Chondrocyte (in vitro differentiated cells): ENCODE measurements at places on chromosomes 5 and 9.

GRCh38 chr5:164356790-164357189 is 851.4 kb downstream of the MAT2B start:
- DNase-seq: no peak

- DNase-seq: no peak
Measured at GRCh38 chr5:42855811-42856210, 44.1 kb upstream of the SELENOP start.

DNA sequence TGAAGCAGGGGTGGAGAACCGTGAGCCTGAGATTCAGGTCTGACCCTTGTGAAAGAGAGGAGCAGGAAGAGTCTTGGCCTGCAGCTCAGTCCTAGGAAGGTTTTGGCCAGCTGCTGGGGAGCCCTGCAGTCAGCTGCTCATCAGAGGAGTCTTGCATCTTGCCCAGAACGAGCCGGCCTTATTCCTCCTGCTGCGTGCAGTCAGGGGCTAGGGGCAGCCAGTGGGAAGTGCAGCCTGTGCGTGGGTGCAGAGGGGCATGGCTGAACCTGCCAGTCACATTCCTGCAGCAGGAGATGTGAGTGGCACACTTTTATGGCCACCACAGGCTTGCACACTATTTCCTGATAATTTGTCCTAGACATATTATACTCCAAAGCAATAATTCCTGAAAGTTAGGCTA is 278.7 kb downstream of the NPR3 start:
- DNase-seq: no peak

- no peak for DNase-seq
Measured at GRCh38 chr5:142128675-142129208, 20.2 kb downstream of the NDFIP1 start.

- DNase-seq: no peak
Measured at GRCh38 chr9:3508521-3509291, 17.1 kb downstream of the RFX3 start.

- DNase-seq: no peak
Measured at GRCh38 chr5:18243846-18244245, 609.6 kb downstream of the TAF11L14 start.

DNA sequence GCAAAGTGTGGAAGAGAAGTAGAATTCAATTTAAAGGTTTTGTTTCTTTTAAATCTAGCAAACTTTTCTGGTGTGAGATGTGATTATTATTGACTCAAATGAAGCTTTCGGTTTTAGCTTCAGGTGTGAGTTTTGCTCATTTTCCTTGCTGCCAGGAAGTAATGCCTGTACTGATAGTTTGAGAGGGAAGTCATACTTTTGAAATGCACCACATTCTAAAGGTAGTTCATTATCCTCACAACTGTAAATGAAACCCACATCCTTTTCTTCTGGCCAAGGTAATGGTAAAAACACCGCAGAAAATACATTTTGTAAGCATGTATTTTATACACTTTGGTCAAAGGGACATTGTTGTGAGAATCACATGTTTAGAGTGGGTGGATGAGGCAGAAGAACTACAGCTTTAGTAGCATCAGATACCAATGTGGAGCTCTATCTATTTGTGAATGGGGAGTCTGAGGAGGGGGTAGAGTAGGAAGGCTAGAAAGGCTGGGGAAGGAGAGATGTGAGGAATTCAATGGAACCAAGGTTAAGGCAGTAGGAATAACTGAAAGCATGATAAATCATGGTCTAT is 167.0 kb upstream of the CDKN2B start:
- no peak for DNase-seq

GRCh38 chr5:145554399-145554798 is 280.7 kb downstream of the PRELID2 start:
- no peak for DNase-seq

- DNase-seq: peak; percentile 71
Measured at GRCh38 chr9:93128011-93128714, 5.9 kb downstream of the NINJ1 start.

DNA sequence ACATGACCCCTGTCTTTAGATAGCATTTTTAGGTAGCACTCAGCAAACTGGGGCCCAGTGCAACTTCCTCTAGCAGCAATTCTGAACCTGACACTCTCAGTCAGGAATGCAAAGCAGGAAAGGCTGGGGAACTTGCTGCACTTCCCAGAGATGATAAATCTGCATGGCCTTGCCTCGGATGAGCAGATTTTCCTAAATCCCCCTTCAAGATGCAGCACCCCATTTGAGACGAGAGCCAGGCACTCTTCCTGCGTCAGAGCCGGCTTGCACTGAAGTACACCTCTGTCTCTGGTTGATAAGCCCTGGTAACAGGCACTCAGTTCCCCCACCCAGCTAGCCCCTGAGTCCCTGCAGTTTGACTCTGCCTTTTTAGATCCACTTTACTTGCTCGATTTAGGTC is 296.7 kb upstream of the PANK3 start:
- DNase-seq: no peak

- no peak for DNase-seq
Measured at GRCh38 chr5:151707567-151707966, 20.9 kb upstream of the SPARC start.

DNA sequence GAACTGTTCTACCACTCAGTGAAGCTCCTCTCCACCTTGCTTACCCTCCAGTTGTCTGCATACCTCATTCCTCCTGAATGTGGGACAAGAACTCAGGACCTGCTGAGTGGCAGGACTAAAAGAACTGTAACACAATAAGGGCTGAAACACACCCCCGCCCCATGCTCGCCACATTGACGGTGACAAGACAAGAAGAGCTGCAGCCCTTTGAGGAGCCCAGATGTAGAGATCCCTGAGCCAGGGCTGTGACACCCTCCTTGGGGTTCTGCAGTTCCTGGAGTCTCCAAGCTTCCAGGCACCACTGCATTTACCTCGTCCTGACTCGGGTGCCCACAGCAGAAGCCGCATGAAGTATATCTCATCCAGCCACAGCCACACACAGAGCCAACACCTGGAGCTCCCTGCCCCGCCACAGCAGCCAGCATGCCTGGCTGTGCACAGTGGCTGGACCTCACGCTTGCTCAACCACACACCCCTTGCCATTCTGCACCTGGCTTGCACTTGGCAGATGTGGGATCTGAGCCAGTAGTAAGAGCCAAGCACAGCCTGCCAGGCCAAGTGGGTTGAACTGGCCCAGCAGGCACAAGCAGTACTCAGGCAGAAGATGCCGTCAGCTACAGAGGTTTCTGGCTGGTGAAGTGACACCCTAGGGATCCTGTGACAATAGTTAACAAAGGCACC is 166.1 kb downstream of the RNF180 start:
- no peak for DNase-seq

- no peak for DNase-seq
Measured at GRCh38 chr9:134855900-134856377, 24.7 kb upstream of the FCN2 start.

- no peak for DNase-seq
Measured at GRCh38 chr5:146645342-146645741, 129.4 kb upstream of the GPR151 start.

- no peak for DNase-seq
Measured at GRCh38 chr5:125274938-125275724, 528.7 kb upstream of the ZNF608 start.

DNA sequence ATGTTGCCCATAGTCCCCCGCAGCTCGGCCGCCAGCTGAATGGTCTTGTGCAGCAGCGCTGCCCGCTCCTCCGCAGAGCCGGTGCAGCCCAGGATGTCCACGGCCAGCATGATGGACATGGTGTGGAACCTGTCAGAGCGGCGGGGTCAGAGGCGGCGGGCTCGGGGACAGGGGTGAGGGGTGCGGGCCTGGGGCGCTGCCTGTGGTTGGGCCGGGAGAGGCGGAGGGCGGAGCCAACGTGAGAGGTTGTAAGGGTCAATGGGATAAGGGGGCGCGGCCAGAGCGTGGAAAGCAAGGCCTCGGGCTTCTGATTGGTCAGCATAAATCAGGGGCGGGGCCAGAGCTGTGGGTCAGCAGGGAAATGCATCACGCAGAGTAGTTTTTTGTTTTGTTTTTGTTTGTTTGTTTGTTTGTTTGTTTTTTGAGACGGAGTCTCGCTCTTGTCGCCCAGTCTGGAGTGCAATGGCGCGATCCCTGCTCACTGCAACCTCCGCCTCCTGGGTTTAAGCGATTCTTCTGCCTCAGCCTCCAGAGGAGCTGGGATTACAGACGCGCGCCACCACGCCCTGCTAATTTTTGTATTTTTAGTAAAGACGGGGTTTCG is 6.8 kb upstream of the TOR2A start:
- no peak for DNase-seq

- no peak for DNase-seq
Measured at GRCh38 chr5:120873083-120873482, 409.0 kb downstream of the PRR16 start.

DNA sequence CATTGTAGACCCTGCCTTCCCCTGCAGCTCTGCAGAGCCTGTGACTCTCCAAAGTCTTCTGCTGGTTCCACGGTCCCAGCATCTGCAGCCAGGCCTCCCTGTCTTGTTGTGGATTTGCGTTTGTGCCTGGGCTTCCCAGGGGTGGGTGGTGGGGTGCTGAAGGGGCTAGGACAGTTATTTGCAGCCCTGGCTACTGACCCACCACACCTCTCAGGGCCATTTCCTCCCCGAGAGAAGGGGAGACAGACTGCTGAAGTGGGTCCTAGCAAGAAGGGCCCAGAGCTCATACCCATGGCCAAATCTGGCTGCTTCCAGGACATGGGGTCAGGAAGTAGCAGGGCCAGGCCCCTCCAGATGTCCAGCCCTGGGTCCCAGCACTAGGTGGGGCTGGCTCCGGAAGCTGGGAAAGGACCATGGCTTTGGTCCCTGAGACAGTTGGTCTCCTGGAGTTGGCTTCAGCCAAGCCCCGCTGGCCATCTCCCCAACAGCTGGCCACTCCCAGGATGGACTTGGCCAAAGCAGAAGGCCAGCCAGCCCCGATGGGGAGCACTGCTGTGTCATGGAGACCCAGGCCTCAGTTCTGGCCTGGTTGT is 26.3 kb downstream of the GSN start:
- DNase-seq: peak; percentile 69

- no peak for DNase-seq
Measured at GRCh38 chr9:1473956-1474634, 423.9 kb downstream of the DMRT2 start.

GRCh38 chr5:127068493-127069214 is 4.6 kb downstream of the C5orf63 start:
- no peak for DNase-seq

- DNase-seq: no peak
Measured at GRCh38 chr9:77834898-77835488, 186.9 kb upstream of the GNA14 start.

- DNase-seq: no peak
Measured at GRCh38 chr9:112175796-112176315, 759 bp upstream of the SUSD1 start.

DNA sequence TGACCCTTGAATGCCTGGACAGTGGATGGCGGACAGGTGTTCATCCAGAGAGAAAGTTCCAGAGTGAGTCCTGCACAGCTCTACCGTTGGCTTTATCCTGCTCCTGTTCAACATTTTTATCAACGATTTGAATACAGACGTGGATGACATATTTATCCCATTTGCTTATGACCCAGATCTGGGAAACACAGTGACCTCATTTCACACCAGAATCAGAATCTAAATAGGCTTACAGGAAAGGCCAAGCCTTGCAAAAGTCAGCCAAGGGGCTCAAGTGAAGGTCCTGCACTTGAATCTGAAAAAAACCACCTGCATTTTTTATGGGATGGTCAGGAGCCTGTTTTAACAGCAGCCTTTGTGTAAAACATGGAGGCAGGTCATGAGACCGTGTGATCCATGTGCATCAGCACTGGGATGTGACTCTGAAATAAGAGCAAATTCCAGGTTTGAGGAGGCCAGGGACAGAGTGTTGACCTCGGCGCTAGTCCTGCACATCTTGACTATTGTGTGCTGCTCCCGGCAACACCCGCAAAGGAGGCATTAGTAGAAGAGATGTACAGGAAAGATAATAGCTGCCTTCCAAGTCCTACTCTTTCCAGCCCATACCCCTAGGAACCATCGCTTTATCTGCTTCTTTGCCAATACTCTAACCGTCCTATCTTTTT is 18.5 kb downstream of the PDZD2 start:
- DNase-seq: no peak

- DNase-seq: no peak
Measured at GRCh38 chr5:149493316-149493715, 57.9 kb downstream of the CSNK1A1 start.

- DNase-seq: no peak
Measured at GRCh38 chr5:134432677-134433359, 21.1 kb upstream of the CDKN2AIPNL start.

DNA sequence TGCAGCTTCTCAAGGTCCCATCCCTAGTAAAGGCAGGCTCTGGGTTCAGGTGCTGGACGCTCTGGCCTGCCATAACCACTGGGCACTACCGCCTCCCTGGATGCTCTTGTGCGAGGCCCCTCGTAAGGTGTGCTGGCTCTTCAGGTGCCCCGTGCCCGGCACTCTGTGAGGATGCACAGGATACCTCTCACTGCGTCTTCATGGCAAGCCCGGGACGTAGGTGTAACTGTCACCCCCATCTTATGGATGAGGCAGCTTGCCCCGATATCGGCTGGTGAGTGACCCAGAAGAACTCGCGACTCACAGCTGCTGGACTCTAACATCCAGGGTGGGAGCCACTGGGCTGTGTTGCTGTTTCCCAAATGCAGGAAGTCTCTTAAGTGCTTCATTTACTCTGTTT is 79.0 kb downstream of the GTF3C4 start:
- DNase-seq: peak; percentile 57

- DNase-seq: no peak
Measured at GRCh38 chr5:139495638-139496435, 13.3 kb upstream of the STING1 start.

GRCh38 chr9:121232251-121232650 is 30.6 kb upstream of the RAB14 start:
- no peak for DNase-seq

DNA sequence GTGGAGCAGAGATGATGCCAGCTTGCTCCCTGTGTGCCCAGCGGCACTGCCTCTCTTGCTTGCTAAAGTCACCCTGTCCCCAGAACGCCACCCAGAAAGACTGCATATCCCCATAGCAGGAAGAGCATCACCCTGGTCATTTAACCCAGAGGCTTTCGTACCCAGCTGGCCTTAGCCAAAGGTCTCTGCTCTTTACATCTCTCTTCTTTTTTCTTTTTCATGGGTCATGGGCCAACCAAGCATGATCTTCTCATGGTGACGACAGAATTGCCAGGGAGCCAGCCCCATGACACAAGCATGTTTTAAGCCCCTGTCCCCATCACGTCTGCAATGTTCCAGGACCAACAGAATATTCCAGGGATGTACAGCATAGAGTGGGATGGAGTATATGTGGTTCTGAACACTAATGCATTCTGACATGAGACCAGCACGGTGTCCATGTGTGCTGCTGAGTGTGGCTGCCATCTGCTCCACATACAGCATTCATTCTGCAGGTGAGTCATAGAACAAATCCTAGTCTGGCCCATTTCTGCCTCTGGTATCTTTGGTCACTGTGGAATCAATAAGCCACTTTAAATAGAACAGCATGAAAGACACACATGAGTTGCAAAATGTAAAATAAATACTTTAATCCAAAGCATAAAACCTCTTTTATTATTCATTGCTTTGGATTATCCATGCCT is 203.0 kb downstream of the MED10 start:
- DNase-seq: no peak

- no peak for DNase-seq
Measured at GRCh38 chr5:7855611-7856010, 4.7 kb upstream of the CFAP90 start.
